ENCODE measurements at places on chromosomes 12 and 14. TPM values are rescaled to one million over a fixed set of nuclear protein-coding genes. Genes with fewer than 3 reads are reported as not detected.
A peak's percentile ranks its signal among the peaks of the same experiment; 100 is the strongest.

- no peak overlapping the region for H3K27ac ChIP-seq
- no peak overlapping the region for H3K4me3 ChIP-seq
- no peak for DNase-seq
- H3K4me1 ChIP-seq, result no peaks in the 10 kb centered on the region
Measured at GRCh38 chr12:40208707-40209446, 15.9 kb upstream of the LRRK2 start.

- H3K4me3 ChIP-seq, result no peak overlapping the region
- H3K27me3 ChIP-seq, result no peaks in the 10 kb centered on the region
- H3K4me1 ChIP-seq, result no peaks in the 10 kb centered on the region
- peaks cover 5% of the 10 kb centered on the region for H3K36me3 ChIP-seq
Measured at GRCh38 chr12:130559806-130560205, 156.3 kb downstream of the RIMBP2 start.

GRCh38 chr14:75542588-75543091 lies 20.4 kb downstream of the BATF start:
- DNase-seq, result no peak
- peaks cover 4% of the 10 kb centered on the region for H3K4me1 ChIP-seq
- H3K4me3 ChIP-seq, result no peak overlapping the region
- peaks cover 22% of the 10 kb centered on the region for H3K27me3 ChIP-seq
- H3K27ac ChIP-seq, result no peak overlapping the region
- no peaks in the 10 kb centered on the region for H3K36me3 ChIP-seq

DNA sequence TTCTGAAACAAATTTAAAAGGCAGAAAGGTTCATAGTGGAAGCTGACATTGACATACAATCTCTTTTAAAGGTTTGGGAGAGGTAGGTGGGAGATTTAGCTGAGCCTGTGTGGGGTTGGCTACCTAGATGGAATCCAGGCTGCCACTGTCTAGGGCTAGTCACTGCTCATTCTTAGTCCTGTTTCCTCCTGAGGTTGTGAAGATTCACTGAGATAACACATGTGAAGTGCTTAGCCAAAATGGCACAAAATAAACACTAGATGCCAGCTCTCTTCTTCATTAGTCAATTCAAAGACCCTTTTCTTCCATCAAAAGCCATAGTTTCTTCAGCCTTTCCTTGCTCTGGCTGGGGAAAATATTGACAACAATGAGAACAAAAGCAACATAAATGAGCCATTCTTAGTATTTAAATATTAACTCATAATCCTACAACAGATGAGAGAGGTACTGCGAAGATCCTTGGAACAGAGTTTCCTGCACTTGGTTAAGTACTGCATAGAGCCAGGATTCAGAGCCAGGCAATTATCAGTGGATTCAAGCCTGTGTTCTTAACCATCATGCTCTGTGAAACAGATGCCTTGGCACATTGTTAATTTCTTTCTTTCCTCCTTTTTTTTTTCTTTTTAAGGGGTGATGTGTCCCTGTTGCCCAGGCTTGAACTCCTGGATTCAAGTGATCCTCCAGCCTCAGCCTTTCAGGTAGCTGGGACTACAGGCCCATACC lies 3.5 kb downstream of the MYF6 start:
- peaks cover 9% of the 10 kb centered on the region for H3K36me3 ChIP-seq
- no peak for DNase-seq
- peaks cover 9% of the 10 kb centered on the region for H3K4me1 ChIP-seq
- no peak overlapping the region for H3K27ac ChIP-seq
- no peak overlapping the region for H3K4me3 ChIP-seq

GRCh38 chr12:42281278-42281677 lies 43.2 kb upstream of the YAF2 start:
- no peak for DNase-seq
- no peaks in the 10 kb centered on the region for H3K36me3 ChIP-seq
- no peak overlapping the region for H3K27ac ChIP-seq
- H3K4me1 ChIP-seq, result no peaks in the 10 kb centered on the region

DNA sequence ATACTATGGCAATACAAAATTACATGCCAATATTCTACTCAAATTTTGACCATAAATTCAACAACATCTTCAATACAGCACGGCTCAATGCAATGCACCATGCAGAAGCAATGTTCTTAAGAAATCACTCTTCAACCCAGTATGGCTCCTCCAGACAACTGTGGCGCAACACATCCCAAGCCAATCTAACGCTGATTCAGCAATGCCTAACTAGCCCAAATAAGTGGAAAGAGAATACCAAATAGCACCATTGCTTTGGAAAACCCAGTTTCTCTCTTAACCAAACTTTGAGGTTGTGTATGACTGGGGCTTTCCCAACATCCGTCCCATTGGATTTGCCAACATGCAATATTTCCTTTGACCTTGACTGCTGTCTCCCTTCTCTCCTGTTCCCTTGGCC lies 211.1 kb upstream of the TBX3 start:
- peaks cover 9% of the 10 kb centered on the region for H3K4me1 ChIP-seq
- no peak overlapping the region for H3K27ac ChIP-seq
- H3K4me3 ChIP-seq, result no peak overlapping the region
- no peaks in the 10 kb centered on the region for H3K36me3 ChIP-seq
- no peak for DNase-seq

GRCh38 chr12:51647647-51648046 lies 56.6 kb downstream of the SCN8A start:
- peaks cover 50% of the 10 kb centered on the region for H3K36me3 ChIP-seq
- H3K4me1 ChIP-seq, result peaks cover 17% of the 10 kb centered on the region
- DNase-seq, result no peak
- no peak overlapping the region for H3K27ac ChIP-seq

- H3K4me3 ChIP-seq, result no peak overlapping the region
- no peaks in the 10 kb centered on the region for H3K4me1 ChIP-seq
Measured at GRCh38 chr12:44488180-44488579, 387.9 kb downstream of the NELL2 start.

DNA sequence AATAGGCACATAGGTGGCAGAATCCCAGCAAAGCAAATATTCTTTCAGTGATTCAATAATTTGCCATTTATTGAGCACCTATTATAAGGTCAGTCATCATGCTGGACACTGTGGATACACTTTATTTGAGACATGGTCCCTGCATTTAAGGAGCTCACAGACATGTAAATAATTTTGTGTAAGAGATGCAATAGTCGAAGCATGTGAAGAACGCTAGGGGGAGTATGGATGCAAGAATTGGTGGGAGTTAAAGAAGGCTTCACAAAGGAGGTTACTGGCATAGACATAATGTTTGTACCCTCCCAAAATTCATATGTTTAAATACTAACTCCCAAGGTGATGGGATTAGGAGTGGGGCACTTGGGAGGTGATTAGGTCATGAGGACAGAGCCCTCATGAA lies 260.6 kb upstream of the GARIN6 start:
- H3K27ac ChIP-seq, result no peak overlapping the region
- DNase-seq, result no peak
- H3K4me3 ChIP-seq, result no peak overlapping the region
- no peaks in the 10 kb centered on the region for H3K27me3 ChIP-seq

DNA sequence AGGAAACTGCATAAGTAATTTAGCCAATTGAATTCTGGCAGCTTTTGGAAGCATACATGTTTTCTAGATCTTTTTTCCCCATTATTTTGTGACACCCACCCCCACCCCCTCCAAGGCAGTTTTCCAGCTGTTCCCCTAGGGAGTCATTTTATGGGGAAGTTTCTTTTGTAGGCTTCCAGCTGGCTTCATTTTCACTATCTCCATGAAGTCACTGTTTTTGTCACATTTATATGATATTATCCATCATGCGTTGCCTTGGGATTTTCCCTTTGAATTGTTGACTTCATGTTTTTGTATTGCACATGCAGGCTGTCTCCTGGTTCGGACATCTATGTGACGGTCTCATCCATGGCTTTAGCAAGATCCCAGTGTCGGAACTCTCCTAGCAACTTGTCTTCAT lies 233.6 kb upstream of the RGS6 start:
- no peak overlapping the region for H3K27ac ChIP-seq
- H3K4me3 ChIP-seq, result no peak overlapping the region
- H3K27me3 ChIP-seq, result peaks cover 9% of the 10 kb centered on the region
- no peak for DNase-seq

DNA sequence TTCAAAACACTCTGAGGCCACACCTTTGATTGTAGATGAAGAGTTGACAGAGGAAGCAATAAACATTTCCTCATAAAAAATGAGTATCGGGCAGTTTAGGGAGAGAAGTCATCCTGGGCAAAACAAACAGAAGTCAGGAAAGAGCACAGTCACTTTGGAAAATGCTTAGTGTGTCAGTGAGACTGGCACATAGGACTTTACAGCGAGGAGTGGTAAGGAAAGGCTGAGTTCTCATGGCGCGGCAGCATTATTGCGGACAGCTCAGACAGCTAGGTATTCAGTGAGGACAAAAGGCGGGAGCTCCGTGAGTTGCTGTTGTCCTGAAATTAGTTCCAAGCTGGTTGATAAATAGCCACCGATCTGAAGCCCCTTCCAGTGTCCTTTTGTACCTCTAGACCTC lies 229.9 kb downstream of the SNAPC1 start:
- DNase-seq, result no peak
- no peak overlapping the region for H3K27ac ChIP-seq
- H3K27me3 ChIP-seq, result no peaks in the 10 kb centered on the region
- peaks cover 34% of the 10 kb centered on the region for H3K4me1 ChIP-seq

GRCh38 chr14:104583424-104584306 lies 4.1 kb downstream of the C14orf180 start:
- H3K36me3 ChIP-seq, result no peaks in the 10 kb centered on the region
- H3K27ac ChIP-seq, result no peak overlapping the region
- H3K27me3 ChIP-seq, result peaks cover 22% of the 10 kb centered on the region
- no peaks in the 10 kb centered on the region for H3K4me1 ChIP-seq
- no peak overlapping the region for H3K4me3 ChIP-seq

DNA sequence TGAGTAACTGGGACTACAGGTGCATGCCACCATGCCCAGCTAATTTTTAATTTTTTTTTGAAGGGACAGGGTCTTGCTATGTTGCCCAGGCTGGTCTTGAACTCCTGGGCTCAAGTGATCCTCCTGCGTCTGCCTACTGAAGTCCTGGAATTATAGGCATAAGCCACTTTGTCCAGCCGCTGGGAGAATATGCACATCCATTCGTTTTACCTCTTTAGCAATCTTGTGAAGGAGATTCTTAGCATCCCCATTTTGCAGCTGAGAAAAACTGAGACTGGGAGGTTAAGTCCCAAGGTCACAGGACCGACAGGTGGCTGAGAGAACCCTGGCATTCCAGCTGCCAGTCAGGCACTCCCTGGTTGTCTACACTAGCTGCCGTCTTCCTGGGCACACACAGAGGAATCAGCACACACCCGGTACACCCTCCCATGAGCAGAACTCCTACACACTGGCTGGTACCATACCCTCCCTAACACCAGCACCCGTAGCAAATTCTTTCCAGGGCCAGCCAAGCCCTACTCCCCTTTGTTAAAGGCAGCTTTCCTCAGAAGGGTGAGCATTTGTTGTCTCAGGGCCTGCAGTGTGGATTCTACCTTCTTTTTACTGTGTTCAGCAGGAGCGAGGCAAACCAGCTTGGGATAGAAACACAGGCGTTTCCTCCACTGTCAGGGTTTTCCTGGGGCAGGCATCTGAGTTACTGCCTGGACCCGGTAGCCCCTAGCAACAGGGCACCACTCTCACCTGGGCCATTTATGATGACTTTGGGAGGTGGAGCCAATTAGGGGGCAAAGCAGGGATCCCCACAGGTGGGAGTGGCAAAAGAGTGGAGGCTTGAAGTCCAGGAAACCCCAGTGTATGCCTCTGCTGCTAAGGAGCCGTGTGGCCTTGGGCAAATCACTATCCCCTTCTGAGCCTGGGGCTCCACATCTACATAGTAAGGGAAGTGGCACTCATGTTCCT lies 70.2 kb downstream of the IRF2BPL start:
- peak overlapping the region; percentile 93 for H3K27ac ChIP-seq
- DNase-seq, result no peak
- H3K4me1 ChIP-seq, result peaks cover 95% of the 10 kb centered on the region
- no peaks in the 10 kb centered on the region for H3K36me3 ChIP-seq
- no peak overlapping the region for H3K4me3 ChIP-seq

DNA sequence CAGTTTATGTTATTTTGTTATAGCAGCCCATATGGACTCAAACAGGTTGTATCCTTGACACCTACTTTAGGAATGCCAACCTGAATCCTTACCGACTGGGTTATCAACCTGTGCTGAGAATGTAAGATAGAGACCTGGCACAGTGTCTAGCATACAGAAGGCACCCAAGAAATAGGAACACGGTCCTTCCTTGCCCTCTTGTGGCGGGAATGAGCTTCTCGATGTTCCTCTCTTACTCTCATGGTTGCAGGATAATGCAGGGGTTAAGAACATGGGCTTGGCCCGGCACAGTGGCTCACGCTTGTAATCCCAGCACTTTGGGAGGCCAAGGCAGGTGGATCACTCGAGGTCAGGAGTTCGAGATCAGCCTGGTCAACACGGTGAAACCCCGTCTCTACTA lies 6.5 kb downstream of the C12orf43 start:
- DNase-seq, result peak; percentile 40
- no peak overlapping the region for H3K4me3 ChIP-seq
- H3K27me3 ChIP-seq, result no peaks in the 10 kb centered on the region

DNA sequence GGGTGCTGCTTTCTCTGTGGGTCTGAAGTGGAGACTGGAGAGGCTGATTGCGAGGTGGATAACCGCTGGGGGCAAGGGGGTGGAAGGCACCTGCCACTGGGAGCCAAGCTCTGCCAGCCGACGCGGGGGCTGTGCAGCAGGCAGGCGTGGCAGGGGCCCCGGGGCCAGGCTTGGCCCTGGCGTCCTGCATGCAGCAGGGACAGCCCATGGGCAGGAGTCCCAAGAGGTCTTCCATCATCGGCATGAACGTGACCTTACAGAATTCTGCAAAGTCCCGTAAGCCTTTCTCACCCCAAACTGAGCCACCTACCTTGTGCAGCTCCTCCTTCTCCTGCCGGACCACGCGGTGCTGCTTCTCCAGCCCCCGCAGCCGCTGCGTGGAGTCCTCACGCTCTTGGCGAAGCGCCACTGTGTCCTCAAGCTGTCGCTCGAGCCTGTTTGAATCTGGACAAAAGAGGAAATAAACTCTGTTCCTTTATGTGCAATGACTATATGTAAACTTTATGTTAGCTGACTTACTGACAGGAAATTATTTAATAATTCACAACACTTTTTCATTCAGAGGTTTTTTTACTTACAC lies 51.3 kb downstream of the AMN start:
- peaks cover 35% of the 10 kb centered on the region for H3K36me3 ChIP-seq
- no peak for DNase-seq

- no peak overlapping the region for H3K27ac ChIP-seq
- DNase-seq, result no peak
- peaks cover 51% of the 10 kb centered on the region for H3K4me1 ChIP-seq
- peaks cover 35% of the 10 kb centered on the region for H3K36me3 ChIP-seq
- no peak overlapping the region for H3K4me3 ChIP-seq
Measured at GRCh38 chr14:38286452-38286851, 30.6 kb upstream of the CLEC14A start.

- peak overlapping the region; percentile 94 for H3K27ac ChIP-seq
- H3K4me1 ChIP-seq, result peaks cover 71% of the 10 kb centered on the region
- no peak overlapping the region for H3K4me3 ChIP-seq
- no peak for DNase-seq
Measured at GRCh38 chr14:95480887-95481226, 35.6 kb downstream of the SYNE3 start.

The SLC4A8 gene
- total RNA-seq, result 12.2 TPM

The MYF5 gene
- not detected for total RNA-seq

The DBX2 gene
- total RNA-seq, result not detected

The DRAM1 gene
- 100.0 TPM for total RNA-seq

The NOS1 gene
- not detected for total RNA-seq

The KLRC3 gene
- total RNA-seq, result not detected

The GDF3 gene
- total RNA-seq, result not detected

The COCH gene
- not detected for total RNA-seq

The EXOC3L4 gene
- total RNA-seq, result not detected
